ENCODE measurements at places on chromosomes 1 and 21.

- peak; percentile 80 for DNase-seq
These were observed 119.2 kb downstream of the RWDD3 start for GRCh38 chr1:95353194-95353593.

DNA sequence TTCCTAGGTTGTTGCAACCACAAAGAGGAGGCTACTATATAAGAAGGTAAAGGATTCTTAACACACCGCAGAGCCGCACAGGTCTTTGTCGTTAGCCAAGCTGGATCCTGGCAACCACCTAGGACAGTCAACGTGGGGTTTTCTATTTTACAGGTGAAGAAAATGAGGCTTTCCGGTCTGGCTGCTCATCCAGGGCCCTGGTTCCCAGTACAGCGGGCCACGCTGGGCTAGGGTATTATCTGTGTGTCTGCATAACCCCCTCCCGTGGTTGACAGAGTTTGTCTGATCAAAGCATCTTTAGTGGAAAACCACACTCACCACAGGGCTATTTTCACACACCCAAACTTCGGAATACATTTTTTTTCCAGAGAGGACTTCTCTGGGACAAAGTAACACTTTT is 39.0 kb upstream of the PDE9A start:
- DNase-seq = no peak

GRCh38 chr1:83961571-83962295 is 37.2 kb downstream of the TTLL7 start:
- no peak for DNase-seq

DNA sequence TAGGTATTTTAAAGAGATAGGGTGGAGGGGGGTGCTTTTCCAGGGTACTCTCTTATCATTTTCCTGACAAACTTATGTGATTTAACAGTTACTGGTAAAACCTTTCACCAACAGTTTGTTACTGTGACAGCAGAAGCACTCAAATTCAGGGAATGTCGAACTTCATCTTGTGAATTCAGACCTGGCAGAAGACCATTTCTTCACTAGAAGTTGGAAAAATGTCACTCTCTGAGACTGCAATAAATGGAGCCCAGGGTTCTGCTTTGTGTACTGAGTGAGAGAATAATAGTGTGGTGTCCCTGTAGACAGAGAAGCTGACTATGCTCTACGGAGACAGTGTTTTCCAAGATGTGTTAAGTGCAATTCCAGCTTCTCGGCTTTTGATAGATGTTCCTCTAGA is 200.2 kb downstream of the ST6GALNAC3 start:
- no peak for DNase-seq

DNA sequence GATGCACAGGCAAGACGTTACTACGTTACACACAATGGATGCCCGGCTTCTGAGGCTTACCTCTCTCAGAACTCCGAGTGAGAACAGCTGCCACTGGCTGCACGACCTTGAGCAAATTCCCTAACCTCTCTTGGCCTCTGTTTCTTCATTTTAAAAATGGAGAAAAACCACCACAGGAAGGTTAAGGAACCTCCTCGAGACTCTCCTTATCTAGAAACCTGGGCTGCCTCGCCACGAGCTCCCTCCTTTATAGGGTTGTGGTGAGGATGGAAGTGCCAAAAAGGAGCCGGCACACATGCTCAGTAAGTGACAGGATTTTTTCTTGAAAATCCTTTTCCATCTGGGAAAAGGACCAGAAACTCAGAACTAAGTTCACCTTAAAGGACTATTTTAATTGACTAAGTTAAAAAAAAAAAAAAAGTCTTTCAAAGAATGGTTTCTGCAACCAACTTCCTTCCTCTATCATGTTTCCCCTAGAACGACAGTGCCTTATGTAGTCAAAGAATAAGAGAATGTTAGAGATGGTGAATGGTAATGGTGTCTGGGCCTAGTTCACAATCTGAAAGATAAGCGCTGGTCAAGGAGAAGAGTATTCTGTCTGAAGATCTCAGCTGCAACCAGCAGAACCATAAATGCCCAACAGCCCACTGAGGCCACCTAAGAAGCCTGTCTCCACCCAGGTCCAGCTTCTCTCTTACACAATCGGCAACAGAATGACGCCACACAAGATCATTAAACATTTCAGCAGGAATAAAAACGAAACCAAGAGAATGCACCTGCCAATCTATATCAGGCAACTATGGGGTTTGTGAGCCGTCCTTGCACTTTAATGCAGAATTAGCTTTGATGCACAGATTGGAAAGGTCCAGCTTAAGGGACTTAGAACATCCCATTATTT is 64.9 kb downstream of the SLC45A1 start:
- DNase-seq = no peak

- peak; percentile 67 for DNase-seq
These were observed 10.7 kb downstream of the FOXO6 start for GRCh38 chr1:41371630-41372599.

- DNase-seq = no peak
These were observed 21.9 kb upstream of the NBL1 start for GRCh38 chr1:19622204-19622603.

GRCh38 chr1:165895451-165895871 is 68.0 kb downstream of the UCK2 start:
- no peak for DNase-seq

DNA sequence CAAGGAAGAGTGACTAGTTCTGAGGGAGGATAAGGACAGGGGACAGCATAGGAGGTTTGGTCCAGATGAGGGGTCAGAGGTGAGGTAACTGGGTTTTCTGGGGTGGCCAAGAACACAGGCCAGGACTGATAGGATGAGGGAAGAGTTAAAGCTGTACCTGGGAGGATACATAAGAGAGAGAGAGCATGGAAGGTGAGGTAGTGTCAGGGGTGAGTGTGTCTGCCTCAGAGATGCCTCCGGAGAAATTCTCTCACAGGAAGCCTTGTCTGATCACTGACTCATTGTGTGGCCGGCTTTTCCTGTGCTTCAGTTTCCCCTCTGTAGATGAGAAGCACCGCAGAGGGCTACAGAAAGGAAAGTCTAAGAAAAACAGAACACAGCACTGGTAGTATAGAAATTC is 40.2 kb downstream of the FASLG start:
- DNase-seq = no peak

- no peak for DNase-seq
These were observed 3.0 kb downstream of the EPS15 start for GRCh38 chr1:51515982-51516648.

GRCh38 chr1:212430955-212431394 is 1.7 kb upstream of the NENF start:
- no peak for DNase-seq

- no peak for DNase-seq
These were observed 32.2 kb downstream of the RNF220 start for GRCh38 chr1:44437107-44437716.

DNA sequence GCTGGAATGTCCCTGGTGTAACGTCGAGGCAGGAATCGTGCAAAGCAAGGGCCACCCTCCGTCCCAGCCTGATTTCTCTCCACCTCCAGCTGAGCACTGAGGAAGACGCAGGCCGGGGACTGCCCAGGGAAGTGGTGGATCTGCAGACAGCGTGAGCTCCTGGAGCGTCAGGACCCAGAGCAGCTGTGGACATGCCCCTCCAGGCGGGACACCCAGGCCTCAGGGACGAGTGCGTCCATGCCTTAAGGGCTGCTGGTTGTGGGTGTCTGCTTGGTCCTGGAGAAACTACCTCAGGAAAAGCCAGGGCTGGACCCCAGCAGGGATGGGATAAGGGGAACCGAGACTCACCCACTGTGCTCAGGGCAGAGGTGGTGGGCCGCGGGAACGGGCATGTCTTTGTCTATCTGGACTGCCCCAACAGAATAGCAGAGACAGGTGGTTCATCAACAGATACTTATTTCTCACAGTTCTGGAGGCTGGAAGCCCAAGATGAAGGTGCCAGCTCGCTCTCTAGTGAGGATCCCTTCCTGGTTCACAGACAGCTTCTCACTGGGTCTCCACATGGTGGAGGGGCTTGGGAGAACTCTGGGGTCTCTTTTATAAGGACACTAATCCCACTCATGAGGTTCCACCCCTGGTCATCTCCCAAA is 5.8 kb upstream of the MMEL1 start:
- no peak for DNase-seq

DNA sequence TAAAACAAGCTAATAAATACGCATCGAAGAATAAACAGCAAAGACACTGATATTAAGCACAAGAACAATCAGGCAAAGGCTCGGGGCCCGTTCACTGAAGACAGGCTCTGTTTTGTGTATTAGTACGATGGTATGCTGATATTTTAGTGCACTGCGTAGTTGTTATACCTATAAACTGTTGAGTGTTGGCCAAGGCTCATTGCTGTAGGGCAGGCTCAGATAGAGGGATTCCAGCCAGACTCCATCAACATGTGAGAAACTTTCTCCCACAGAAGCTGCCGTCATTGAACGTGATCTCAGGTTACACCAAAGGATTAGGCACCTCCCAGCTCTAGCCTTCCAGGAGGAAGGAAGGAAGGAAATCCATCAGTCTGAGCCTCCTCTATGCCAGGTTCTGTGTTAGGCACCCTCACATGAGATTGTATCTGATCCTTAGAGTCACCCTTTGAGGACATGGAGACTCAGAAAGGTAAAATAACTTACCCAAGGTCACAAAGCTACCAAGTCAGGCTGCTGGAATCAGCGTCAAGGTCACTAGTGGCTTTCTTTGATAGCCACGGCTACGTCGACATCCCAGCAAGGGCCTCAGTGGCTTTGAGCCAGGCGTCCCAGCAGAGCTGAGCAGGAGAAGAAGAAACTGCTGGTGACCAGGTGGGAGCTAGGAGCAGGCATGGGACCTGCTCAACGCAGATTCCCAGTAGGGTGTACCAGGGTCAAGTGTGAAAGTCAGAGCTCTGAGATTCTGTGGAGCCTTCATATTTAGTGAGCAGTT is 14.8 kb downstream of the BCAR3 start:
- no peak for DNase-seq

DNA sequence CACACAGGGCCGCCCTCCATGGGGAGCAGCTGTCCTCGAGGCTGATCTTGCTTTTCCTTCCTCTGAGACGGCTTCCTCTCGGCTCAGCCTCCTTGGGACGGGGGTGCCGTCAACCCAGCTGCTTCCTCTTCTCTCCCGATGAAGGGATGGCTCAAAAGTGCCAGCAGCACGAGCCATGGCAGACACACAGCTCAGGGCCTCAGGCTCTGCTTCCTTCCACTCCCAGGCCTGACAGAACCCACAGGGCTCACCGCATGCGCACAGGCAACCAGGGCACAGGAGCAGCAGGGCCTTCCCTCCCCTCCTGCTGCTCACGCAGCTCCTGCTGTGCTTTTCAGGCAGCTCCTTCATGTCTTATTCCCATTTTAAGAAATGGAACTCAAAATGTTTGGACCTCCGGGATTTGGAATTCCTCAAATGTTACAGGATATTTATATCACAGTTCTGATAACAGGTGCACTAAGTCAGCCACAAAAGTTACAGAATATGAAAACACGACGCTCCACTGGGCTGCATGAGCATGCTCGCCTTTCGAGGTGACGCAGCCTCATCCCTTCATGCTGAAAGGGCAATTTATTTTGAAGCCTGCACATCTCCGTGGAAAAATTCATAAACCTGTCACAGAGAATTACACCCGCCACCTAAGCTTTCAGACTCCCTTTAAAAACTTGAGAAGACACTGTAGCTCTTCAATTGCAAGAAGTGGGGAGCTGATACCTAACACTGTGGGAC is 84.4 kb downstream of the HSF2BP start:
- no peak for DNase-seq

GRCh38 chr1:2985067-2985561 is 36.2 kb upstream of the ACTRT2 start:
- no peak for DNase-seq

GRCh38 chr1:22327411-22327810 is 124.2 kb upstream of the ZBTB40 start:
- no peak for DNase-seq

- DNase-seq = peak; percentile 66
These were observed 38.0 kb downstream of the ZBTB8OS start for GRCh38 chr1:32612189-32612881.

DNA sequence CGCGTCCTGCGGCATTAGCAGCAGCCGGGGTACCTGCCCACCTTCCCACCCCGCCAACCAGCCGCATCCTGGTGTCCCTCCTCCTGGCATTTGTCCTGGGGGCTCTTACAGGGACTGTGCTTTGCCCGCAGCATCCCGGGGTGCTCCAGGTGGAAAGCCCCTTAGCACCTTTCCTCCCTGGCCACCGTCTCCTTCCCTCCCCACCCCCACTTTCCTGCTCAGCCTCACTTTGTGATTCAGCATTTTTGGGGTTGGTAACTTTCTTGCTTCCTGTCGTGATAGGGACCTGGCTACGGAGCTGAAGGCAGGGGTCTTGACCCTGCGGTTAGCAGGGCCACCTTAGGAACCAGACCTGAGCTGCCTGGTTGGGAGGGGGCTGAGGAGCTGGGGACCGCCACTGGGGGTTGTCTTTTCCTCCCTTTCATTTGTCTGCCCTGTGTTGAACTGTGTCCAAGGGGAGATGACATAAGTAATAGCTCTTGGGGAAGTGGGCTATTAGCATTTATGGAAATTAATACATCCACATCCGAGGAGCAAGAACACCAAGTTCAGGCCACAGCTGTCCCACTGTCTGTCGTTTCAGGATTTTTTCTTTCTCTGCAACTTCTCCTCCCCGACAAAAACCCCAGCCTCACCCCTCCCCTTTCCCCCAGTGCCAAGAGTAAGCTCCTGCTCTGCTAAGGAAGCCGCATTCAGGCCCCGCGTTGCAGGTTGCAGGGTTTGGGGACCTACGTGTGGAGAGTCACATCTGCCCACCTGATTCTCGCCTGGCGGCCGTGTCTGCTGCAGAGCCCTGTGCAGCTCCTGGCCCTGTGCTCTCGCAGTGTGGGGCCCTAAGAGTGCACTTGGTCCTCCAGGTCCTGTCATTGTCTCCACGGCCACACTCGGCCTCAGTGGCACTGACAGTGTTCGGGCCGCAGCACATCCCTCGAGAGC is 1.6 kb upstream of the NPHP4 start:
- DNase-seq = no peak

Data from NCI-H1436 treated with DMSO at 0.1 percent for 48 hours (cell line).